Ureter (tissue), 1 donor: ENCODE measurements at places on chromosomes 4 and X. TPM values are rescaled to one million over a fixed set of nuclear protein-coding genes. Genes with fewer than 3 reads are reported as not detected.

ZNF674 gene
- total RNA-seq = 8.5 TPM

PCYT1B gene
- 0.78 TPM for total RNA-seq

GRCh38 chr4:147747787-147748454 is 16.0 kb downstream of the ARHGAP10 start:
- no peak for DNase-seq

RRH gene
- 0.34 TPM for total RNA-seq

JCHAIN gene
- total RNA-seq = 374 TPM

GRCh38 chrX:153925739-153926551 is at the start of gene ARHGAP4:
Gene ARHGAP4, minus strand, starts transcription at chrX:153926264. Its CDS starts 62 bp downstream, at chrX:153926202.
- no peak for DNase-seq

SUPT20HL2 gene
- 0.57 TPM for total RNA-seq

SASH3 gene
- 8.4 TPM for total RNA-seq

DNA sequence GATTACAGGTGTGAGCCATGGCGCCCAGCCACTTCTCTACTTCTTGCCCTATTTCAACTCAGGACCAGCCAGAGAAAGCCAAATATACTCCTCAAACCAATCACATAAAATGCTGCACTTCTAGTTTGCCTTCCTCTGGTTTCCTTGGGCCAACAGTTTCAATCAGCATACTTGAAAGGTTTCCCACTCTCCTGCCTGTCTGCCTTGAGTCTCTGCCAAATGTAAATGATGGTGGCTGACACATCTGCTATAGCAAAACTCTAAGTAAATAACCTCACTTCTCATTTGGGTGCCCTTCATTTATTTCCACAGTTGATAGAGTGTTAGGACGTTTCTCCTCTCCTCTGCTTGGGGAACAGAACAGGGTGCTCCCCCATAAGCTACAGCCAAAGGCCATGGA is 36.4 kb upstream of the PPA2 start:
- DNase-seq = no peak

- DNase-seq = no peak
Observed at GRCh38 chrX:133308499-133308897, 90.3 kb upstream of the TFDP3 start.

- DNase-seq = no peak
Observed at GRCh38 chr4:19925516-19925915, 326.2 kb upstream of the SLIT2 start.

DNA sequence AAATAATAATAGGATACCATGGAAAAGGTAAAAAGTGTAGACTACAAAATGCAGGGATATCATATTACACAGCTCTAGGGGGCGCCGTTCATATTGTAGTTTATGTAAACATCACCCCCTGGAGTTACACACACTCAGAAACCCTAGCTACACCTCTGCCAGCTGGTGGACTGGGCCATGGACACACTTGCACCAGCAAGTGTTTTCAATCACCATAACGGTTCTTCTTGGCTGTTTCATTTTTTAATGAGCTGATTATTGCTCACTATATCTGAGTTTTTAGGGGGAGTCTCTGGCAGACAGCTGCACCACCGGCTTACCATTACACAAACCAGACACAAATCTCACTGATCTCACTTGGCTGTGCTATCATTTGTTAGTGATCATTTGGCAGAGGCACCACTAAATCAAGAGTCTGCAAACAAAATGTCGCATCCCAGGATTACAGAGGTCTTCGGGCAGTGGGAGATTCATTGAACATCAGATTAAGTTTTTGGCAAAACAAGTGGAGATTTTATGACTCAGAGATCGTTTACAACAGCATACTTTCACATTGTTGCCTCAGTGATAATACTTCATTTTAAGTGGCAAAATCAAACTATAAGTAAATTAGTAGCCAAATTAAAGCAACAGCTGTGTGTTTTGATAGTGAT is 185.7 kb downstream of the UNC5C start:
- no peak for DNase-seq

- no peak for DNase-seq
Observed at GRCh38 chr4:185227713-185228278, 18.4 kb downstream of the SNX25 start.

GRCh38 chrX:964831-965416 is 247.5 kb downstream of the CRLF2 start:
- peak; percentile 17 for DNase-seq

DNA sequence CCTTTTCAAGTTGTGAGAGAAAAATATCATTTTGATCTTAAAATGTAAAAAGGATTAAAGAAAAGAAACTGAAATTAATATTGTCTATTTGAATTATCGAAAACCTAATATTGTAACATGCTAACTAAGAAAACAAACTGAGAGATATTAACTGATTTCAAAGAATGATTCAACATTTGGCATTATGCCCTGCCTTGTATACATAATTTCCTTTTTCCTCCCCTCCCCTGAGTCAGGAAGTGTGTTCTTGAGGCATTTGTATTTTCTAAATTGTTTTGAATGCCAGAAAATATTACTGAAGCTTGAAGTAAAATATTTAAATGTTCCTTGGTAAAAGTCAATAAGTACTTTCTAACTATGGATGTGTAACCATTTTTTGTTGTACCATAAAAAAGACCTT is 49.4 kb downstream of the RPS6KA3 start:
- DNase-seq = no peak

DNA sequence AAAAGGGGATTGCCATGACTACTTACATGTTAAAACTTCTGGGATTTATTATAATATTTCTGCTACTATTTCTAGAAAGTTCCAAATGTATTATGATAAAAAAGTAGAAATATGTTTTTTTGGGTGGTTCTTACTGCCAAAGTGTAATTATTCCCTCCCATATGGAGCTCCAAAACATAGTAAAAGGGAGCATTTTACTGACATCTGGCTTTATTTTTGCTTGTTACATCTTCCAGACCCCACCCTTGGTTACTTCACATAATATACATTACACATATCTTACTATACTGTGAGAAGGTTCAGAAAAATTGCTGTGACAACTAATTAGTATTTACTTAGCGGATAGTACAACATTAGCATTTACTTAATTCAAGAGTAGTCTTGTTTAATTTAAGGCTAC is 205.1 kb upstream of the TLL1 start:
- DNase-seq = no peak

LRCH2 gene
- 7.4 TPM for total RNA-seq

DNA sequence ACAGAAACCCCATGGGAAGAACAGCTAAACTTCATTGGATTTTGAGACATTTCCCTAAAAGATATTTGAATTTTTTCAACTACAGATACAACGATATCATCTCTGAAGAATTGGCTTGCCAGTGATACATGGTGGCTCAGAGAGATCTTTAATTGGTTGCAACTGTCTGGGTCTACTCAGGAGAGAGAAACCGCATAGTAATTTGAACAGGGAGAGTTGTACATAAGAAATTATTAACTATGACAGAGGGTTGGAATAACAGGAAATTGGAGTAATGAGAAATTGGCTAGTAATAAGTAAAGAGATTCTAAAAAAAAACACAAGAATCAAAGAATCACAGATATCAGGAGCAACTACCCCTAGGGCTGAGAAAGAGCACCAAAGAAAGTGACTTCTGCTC is 118.4 kb downstream of the KLHL13 start:
- DNase-seq = no peak

FLNA gene
- 2,361 TPM for total RNA-seq

DNA sequence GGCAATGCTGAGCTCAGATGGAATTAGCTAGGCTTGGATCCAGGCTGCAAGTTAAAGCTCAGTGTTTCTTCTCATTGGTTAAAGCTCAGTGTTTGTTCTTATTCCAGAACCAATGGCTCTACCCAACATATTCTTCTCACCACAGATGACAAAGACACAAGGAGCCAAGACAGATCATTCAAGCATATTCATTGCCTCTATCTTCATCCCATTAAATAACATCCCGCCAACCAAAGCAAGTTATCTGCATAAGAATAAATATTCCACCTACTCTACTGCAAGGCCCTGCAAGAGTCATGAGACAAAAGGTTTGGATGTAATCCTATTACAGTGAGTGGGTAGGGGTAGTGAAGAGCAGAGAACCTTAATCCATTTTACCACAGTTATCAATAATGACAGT is 766.5 kb downstream of the C4orf33 start:
- DNase-seq = no peak

GRCh38 chrX:129749069-129749468 is 10.3 kb downstream of the XPNPEP2 start:
- DNase-seq = no peak

CENPE gene
- 1.3 TPM for total RNA-seq

DNA sequence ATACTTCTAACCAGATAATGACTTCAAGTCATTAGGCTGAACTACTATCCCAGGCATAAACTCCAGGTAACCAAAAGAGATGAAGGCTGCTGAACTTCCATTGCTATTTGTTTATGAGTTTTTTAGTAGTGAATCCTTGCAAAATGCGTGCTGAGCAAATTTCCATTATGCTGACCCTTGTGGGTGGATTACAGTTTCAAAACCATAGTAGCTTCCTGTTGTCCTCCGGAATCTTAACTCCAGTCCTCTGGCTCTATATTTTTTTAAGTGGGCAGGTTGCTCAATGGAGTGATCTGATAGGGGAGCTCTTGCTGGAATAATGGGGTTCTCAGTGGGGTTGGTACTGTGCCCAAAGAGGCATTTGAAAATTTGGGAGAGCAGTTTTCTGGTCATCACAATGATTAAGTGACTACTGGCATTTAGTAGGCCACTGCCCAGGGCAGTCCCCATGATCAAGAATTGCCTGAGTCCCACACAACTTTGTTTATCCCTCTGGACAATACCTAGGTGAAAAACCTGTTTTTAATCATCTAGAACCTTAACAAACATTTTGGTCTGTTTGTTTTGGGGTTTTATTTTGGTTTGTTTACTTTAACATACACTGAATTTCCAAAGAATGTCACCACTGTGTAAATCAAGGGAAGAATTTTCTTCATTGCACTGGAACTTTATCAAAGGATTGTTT is 302.3 kb upstream of the GATB start:
- DNase-seq = no peak

LPAR4 gene
- total RNA-seq = 0.18 TPM

GNRHR gene
- total RNA-seq = not detected

DNA sequence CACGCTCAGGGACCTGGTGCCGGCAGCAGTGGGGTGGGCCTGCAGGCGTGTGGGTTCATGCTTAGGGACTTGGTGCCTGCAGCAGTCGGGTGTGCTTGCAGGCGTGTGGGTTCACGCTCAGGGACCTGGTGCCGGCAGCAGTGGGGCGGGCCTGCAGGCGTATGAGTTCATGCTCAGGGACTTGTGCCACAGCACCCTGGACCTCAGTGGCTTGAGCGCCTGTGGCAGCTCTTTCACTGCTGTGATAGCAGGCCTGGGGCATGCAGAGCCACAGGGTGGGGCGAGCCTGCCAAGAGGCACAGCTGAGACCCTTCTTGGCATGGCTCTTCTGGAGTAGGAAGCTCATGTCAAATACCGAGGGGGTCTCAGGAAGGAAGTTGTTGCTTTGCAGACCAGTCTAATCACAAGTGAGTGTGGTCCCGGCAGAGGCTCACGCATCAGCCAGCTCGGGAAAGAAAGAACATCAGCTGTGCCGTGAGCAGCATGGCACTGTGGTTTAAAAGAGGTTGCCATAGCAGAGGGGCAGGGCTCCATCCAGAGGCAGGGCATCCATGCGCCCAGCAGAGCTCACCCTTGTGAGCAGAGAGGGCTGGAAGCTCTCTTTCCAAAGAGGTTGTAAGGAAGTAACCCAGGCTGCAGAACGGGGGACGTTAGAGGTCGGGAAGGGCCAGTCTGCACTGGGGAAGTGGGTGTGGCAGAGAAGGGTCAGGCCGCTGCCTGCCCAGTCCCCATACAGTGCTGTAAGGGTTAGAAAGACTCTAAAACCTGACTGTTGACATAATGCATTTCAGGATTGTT is 21.1 kb downstream of the PIGG start:
- no peak for DNase-seq

FAM53A gene
- 2.5 TPM for total RNA-seq

- no peak for DNase-seq
Observed at GRCh38 chrX:81195259-81195658, 6.5 kb downstream of the HMGN5 start.

GC gene
- total RNA-seq = 0.65 TPM

DNA sequence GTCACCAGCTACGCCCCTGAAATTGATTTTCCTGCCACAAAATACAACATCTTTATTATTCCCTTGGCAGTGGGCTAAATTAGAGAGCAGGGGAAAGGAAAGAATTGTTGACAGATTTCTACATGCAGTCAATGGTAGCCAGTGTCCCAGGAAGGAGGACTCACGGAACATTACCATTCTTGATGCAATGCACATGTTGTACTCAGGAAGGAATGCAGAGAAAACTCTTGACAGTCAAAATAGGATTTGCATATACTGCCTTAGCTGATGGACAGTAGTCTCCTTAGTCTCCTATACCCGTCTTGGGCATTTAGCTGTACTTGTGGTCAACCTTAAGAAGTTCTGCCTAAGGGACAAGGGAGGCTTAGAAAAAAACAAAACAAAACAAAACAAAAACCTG is 158.0 kb upstream of the GYPA start:
- no peak for DNase-seq

EGFL6 gene
- total RNA-seq = 0.78 TPM

SOD3 gene
- 46.0 TPM for total RNA-seq

GRCh38 chr4:169071747-169072146 is 61.7 kb upstream of the CBR4 start:
- no peak for DNase-seq

GRCh38 chr4:36208893-36209473 is 35.3 kb downstream of the ARAP2 start:
- no peak for DNase-seq

GRCh38 chrX:10133980-10134676 is 22.6 kb upstream of the CLCN4 start:
- no peak for DNase-seq

DNA sequence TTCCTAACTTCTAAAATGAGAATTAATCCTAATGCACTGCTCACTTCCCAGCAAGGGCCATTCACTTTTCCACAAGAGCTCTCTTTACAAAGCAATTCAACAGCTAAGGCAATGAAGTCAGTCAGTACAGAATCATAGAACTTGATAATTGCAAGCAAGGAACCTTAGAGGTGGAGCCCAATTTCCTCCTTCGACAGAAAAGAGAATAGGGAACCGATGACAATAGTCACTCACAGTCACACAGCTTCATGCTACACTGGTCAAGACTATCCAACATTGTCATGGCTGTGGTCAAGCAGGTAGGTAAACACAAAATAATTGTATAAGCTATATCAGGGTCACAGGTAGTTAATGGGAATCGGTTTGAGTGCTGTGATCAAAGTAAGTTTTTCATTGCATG is 90.0 kb downstream of the ELOVL6 start:
- no peak for DNase-seq

GRCh38 chr4:13218326-13218958 is 265.7 kb downstream of the RAB28 start:
- DNase-seq = no peak
